ENCODE measurements at places on chromosomes 1 and 21. TPM values are rescaled to one million over a fixed set of nuclear protein-coding genes. Genes with fewer than 3 reads are reported as not detected.

Gene SCMH1
- 26.1 TPM for total RNA-seq

Gene OR2L5
- total RNA-seq, result not detected

GRCh38 chr21:15359251-15359650 is 294.5 kb upstream of the NRIP1 start:
- DNase-seq, result no peak

Gene TRAF5
- total RNA-seq, result 28.7 TPM

All from fibroblast of villous mesenchyme (primary cell).